Fibroblast of the aortic adventitia (primary cell): ENCODE measurements at places on chromosomes 2 and 18.

DNA sequence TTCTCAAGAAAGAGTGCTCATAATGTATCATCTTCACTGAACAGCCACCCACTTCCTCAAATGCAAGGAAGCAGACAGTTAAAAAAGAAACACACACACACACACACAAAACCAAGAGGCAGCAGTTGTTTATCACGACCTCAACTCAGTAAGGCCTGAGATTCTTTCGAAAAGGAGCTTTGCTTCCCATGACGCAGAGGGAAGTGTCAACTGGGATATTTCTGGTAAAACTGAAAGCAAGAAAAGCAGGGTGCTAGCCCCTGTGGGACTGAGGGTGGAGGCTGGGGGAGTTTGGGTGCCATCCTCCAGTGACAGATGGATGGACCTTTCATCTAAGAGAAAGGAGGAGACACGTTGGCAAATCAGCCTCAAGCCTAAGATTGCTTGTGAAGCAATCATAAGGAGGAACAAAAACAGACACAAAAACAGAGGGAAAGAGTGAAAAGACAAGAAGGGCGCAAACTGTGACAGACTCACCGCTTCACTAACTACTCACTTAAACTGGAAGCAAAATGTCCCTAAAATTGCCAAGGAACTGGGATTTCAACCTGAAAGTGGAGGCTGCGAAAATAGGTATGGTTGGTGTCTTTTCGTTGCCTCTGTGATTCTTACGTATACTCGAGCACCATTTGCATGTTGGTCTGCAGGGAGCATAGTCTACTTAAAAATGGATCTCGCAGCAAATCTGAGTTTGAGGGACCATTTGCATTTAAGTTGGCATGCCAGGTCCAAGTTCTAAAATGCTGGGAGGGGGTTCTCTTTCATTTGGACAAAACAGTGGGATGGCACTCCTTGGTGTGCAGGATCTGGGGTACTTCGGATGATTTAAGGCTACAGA, at the start of gene ARHGAP25:
ARHGAP25 (plus strand) TSS at position 124 of the 838 bp plus-strand sequence; CDS start at position 513, 389 bp downstream.
- no peak for DNase-seq

DNA sequence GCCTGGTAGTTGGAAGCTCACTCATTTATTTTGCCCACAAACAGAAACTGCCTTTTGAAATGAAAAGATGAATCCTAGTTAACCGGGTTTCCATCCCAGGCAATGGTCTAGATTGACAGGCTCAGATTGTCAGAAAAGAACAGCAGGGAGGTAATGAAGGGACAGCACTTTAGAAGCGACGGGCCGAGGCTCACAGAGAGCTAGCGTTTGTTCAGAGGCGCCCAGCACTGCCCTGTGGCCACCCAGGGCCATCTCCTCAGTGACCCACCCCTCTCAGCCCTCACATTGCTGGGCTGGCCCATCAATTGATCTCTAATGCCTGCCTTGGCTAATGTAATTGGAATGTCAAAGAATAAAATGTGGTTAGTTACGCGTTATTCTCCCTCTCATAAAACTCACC, 304.8 kb downstream of the CDCA7 start:
- no peak for DNase-seq

- no peak for DNase-seq
These were observed 211.5 kb downstream of the RAD51AP2 start for GRCh38 chr2:17306706-17307105.

- DNase-seq = no peak
These were observed 11.5 kb downstream of the MFSD2B start for GRCh38 chr2:24021122-24021998.

DNA sequence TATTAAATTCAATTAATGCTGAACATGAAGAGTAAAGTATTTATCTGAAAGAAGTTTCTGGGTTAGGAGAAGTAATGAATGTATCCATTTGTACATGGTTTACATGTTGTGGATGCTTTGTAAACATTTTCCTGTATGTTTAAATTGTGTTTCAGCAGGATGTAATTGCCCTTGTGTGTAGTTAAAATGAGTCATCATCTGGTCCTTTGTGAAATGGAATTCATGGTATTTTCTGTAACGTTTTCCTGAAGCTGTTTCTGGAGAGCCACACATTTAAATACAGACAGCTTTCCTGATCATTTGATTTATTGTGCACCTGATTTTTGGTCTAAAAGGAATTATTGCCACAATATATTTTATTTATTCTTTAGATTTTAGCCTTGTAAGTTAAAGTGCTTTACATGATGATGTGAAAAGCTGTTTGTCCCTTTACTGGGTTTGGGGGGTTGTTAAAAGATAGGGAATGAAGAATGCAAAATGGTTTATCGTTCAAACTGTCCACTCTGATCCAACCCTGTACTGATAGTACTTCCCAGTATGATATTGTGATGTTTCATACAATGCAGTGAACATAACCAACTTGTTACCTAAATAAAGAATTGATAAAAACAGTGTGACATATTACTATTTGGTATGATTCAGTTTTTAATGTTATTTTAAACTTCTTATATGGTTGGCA, 41.7 kb upstream of the SLC3A1 start:
- peak; percentile 70 for DNase-seq

DNA sequence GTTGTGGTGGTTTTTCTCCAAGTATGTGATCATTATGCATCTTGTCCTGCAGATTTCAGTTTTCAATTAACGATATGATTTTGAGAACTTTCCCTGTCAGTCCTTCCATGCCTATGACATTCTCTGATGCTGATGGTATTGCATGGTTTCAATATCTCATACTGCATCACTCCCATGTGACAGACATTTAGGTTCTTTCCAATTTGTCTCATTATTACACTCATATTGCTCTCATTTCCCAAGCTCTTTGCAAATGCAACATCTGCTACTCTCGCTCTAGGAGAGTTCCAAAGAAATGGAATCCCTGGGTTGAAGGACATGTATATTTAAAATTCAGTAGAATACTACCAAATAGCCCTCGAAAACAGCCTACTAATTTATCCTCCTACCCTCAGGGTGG, 125.5 kb downstream of the MARCHF4 start:
- no peak for DNase-seq
